ENCODE measurements at places on chromosomes 1 and 21.

GRCh38 chr1:225747566-225747965, 30.1 kb upstream of the SRP9 start:
- no peak for DNase-seq

- DNase-seq = no peak
These were observed 26.4 kb downstream of the ALG14 start for GRCh38 chr1:95046359-95046758.

DNA sequence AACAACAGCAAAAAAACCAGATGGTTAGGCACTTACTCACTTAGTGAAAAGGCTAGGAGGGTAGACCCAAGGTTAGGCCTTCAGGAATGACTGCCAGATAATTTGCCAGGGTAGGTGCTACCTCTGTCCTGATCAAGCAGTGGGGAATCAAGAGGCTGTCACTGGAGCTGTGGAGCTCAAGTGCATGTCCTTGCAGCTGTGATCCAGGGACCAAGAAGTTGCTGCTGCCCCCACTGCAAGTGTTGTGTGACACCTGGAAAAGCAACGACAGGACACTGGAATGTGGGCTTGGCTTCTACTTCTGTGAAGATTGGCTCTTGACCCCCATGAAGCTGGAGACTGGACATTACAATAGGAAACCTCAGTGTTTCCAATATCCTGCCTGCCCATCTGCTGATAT, 72.1 kb downstream of the PEX14 start:
- DNase-seq = no peak

- no peak for DNase-seq
These were observed 124.4 kb downstream of the SPATA46 start for GRCh38 chr1:162252214-162252613.

- peak; percentile 90 for DNase-seq
These were observed 7.3 kb downstream of the SYTL1 start for GRCh38 chr1:27348861-27349783.

DNA sequence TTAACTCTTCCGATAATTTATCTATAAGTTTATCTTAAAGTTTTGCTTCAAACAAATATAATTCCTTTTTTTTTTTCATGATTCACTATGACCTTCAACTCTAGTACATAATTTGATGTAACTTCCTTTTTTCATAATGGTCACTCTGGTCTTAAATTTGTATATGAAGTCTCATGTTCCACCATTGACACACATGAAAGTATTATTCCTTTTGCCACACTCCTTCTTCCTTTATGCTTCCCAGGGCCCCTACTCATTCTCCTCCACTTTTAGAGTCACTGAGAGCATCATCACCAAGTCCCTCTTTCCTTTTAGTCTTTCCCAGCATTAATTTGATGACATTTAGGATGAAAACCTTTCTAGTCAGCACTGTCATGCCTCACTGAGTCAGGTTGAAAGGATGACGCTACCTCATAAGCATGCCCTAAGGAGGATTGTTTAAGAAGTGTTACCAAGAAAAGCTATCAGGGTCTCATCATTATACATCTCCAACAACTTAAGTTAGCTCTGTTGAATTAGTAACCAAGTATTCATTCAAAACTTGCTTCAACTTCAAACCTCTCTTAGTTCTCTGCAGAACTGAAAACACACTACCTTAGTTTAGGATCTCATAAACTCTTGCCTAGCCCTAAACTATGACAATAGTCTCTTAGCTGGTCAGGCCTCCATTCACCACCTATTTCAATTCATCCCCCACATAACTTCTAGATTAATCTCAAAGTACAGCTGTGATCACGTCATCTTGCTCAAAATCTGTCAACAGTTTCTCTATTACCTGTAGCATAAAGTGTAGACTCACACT, 14.5 kb downstream of the AUNIP start:
- DNase-seq = no peak

- DNase-seq = no peak
These were observed 7.8 kb downstream of the UBIAD1 start for GRCh38 chr1:11280719-11281376.

- no peak for DNase-seq
These were observed 27.7 kb downstream of the CAPZB start for GRCh38 chr1:19457607-19458006.

- no peak for DNase-seq
These were observed 293.0 kb upstream of the PLXNA2 start for GRCh38 chr1:208537198-208537597.

- no peak for DNase-seq
These were observed 37.9 kb upstream of the RC3H1 start for GRCh38 chr1:174060090-174060489.

DNA sequence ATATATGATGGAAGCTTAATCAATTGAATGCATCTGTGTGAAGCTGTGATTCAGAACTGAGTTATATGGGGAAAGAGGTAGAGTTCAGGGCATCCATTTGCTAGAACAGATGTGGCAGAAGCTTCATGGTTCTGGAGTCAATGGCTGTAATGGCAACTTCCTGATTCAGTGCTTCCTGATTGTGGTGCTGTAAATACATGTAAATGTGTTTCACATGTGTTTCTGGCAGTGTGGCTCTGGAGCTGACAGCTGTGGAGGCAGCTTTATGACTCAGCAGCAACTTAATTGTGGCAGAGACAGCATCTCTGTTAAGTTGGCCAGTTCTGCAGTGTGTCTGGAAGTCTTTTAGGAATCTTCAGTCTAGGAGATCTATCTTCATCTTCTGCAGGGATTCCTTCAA, 226.6 kb upstream of the ZRANB2 start:
- DNase-seq = peak; percentile 58

DNA sequence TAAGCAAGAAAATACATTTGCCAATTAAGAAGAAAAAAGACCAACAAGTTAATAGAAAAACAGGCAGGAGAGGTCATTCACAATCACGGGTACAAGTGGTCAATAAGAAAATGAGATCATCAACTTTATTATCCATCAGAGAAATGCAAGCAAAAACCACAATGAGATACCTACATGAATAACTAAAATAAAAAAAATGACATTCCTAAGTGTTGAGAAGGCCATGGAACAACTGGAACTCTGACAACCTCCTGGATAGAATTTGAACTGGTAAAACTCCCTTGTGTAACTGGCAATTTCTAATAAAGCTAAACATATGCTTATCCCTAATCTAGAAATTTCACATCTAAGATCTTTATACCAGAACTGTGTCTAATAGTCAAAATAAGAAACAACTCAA, 135.4 kb upstream of the BACE2 start:
- DNase-seq = no peak

DNA sequence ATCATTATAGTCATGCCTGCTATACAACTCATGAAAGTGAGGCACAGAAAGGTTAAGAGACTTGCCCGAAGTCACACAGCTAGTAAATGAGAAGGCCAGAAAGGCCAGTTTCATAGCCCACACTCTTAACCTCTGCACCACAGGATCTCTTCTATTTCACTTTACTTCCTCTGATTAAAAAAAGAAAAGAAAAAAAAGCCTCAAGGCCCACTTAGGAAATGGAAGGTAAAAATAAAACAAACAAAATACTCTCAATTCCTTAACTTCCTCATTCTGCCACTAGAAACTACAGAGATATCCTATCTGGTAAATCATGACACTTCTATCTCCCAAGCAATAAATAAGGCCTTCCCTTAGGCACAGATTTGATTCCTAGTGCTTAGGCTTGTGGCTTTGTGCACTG, 7.6 kb upstream of the ENAH start:
- DNase-seq = no peak

DNA sequence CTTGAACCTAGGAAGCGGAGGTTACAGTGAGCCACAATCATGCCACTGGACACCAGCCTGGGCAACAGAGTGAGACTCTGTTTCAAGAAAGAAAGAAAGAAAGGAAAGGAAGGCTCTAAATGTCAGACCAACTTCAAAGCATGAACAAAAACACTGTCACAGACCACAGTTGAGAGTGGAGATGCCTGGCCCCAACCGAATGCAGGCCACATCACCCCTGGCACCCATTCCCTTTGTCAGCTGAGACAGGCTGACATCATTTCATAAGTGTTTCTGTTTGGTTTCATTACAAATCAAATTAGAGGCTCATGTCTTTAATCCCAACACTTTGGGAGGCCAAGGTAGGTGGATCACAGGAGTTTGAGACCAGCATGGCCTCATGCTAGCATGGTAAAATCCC, 28.6 kb upstream of the NADK start:
- no peak for DNase-seq

- DNase-seq = no peak
These were observed 345.0 kb downstream of the NPHP4 start for GRCh38 chr1:5647234-5647633.

DNA sequence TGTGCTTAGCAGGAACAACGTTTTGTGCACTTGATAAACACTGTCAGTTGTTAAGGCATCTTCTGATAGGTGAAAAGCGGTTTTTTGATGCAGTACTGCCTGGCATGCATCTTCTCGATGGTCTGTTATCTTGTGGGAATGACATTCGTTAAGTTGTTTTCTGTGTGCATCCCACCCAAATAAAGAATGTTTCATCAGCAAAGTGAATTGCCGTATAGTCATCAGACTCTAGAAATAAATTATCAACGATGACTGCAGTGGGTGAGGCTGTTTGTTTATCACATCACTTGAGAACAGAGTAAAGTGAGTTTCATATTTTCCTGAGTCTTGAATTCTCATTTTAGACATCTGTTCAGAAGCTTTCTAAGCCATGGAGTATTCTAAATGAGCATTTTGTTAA, 34.1 kb downstream of the NFIA start:
- DNase-seq = no peak

DNA sequence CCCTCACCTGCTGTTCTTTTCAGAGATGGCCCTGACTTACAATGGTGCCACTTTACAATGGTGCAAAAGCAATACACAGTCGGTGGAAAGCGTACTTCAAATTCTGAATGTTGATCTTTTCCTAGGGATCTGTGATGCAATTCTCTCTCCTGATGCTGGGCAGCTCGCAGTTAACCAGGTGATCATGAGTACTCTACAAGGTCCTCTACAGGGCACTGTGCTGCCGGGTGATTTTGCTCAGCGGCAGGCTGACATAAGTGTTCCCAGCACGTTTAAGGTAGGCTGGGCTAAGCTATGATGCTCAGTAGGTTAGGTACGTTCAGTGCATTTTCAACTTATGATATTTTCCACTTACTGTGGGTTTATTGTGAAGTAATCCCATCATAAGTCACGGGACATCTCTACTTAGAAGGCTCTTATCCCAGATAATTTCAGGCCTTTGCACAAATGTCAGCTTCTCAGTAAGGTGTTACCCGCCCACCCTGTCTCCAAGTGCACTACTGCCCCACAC, 126.5 kb downstream of the KCNN3 start:
- DNase-seq = no peak

DNA sequence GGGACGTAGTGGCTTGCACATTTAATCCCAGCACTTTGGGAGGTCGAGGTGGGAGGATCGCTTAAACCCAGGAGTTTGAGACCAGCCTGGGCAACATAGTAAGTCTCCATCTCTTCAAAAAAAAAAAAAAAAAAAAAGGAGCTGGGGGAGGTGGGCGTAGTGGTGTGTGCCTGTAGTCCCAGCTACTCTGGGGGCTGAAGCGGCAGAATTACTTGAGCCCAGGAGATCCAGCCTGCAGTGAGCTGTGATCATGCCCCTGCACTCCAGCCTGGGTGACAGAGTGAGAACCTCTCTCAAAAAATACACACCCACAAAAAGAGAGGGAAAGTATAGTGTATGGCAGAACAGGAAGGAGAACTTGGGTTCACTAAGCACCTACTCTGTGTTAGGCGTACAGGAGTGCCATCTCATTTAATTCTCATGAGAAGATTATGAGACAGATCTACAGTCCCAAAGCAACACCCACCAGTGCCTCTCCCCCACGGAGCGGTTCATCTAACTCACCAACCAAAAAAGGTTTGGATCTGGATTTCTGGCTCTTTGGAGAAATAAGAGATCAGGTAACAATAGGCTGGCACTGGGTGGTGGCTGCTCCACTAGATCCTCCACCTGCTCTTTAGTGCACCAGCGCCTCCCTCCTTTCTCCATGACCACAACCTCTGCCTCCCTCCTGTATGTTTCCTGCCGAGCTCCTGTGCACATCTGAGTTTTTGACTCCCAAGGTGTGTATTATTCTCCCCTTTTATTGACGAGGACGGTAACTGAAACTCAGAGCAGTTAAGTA, 1.4 kb upstream of the TRAF5 start:
- DNase-seq = no peak

DNA sequence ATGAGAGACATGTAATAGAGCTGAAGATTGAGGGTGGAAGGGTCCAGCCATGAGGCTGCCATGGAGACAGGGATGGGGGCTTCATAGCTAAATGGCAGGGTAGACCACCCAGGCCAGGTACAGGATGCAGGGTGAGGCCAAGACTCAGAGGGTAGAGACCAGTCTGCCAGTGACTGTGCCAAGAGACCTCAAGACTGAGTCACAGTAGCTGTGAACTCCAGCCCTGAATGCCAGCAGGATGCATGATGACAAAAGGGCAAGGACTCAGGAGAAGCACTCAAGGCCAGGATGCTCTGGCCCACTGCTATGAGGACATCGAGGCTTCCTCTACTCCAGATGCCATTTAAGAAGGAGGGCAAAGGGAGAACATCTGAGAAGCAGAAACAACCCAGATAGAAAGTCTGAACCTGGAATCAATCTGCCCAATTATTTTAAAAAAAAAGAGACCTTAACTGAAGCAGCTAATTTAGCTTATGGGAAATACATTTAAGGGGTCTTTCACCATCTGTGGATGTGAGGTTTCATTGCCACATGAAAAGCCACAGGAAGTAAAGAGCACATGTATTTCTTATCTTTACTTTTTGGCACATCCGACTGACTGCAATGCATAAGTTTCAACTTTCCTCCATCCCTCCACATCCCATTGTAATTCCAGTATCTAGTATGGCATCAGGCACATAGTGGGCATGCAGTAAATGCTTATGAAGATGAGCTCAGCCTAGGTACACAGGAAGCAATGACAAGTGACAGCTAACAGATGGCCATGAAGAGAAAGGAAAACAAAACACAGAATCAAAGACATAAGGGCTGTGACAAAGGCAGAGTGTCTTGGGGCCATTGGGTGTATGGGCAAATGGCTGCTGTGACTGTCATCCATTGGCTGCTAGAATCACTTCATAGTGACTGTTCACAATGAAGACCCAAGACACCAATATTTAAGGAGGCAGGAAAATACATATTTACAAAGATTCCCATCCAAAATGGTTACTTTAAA, 40.2 kb downstream of the SUSD4 start:
- no peak for DNase-seq

GRCh38 chr1:43237121-43237520, 32.7 kb upstream of the TMEM125 start:
- DNase-seq = no peak

DNA sequence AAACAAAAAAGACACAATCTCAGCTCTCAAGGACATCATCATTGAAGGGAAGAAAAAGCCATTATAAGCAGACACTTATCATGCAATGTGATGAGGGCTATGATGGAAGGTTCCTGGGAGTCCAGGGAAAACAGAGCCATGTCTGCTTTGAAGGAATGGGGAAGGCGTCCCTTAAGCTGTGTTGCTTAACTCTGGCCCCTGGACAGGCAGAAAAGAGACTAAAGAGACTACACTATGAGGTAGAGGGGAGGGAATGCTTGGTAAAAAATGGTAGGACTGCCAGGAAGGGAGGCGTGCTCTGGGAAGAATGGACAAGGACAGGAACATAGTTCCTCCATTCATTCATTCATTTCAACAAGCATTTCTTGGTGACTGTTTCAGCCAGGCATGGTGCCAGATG, 21.2 kb downstream of the ASAP3 start:
- no peak for DNase-seq

Data from RPMI8226 (cell line).